ENCODE measurements at places on chromosomes 3 and 15.

DNA sequence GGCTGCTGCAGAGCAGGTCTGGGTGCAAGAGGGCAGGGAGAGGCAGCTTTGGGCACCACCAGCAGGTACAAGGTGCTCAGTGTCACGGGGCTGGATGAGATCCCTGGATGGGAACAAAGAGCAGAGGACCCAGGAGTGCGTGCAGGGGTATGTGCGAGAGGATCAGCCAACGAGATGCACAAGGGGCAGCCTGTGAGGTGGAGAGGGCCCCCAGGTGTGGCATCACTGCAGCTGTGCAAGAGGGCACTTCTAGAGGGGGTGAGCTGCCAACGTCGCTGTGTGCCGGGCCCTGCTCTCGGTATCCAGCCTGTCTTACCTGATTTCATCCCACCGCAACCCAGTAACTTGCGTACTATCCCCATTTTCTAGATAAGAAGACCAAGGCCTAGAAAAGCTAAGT, 67.3 kb upstream of the SNRPA1 start:
- DNase-seq = no peak

DNA sequence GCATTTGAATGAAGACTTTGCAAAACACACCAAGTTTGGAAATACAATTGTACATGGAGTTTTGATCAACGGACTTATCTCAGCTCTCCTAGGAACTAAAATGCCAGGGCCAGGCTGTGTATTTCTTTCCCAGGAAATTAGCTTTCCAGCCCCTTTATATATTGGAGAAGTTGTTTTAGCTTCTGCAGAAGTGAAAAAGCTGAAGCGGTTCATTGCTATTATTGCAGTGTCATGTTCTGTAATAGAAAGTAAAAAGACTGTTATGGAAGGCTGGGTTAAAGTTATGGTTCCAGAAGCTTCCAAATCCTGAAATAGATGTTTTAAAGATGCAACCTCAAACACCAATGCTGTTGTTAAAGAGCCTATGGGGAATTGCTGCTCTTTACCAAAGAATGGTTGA, 11.5 kb downstream of the HTD2 start:
- DNase-seq = no peak

GRCh38 chr3:44803298-44803697, 41.7 kb downstream of the KIF15 start:
- no peak for DNase-seq

DNA sequence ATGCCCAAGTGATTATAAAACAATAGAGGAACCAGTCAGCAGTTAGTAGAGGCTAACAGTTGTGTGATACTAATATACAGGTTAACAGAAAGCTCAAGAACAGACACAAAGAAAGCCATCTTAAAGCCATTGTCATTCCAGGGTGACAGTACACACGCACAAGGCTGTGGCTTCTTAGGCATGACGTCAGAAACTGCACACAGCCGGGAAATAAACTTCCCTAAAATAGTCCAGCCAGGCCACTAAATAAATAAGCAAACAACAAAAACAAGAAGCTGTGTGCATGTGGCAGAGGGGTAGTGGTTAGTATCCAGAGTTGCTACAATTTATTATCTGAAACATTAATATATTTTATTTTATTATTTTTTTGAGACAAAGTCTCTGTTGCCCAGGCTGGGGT, 49.8 kb downstream of the PPCDC start:
- no peak for DNase-seq

DNA sequence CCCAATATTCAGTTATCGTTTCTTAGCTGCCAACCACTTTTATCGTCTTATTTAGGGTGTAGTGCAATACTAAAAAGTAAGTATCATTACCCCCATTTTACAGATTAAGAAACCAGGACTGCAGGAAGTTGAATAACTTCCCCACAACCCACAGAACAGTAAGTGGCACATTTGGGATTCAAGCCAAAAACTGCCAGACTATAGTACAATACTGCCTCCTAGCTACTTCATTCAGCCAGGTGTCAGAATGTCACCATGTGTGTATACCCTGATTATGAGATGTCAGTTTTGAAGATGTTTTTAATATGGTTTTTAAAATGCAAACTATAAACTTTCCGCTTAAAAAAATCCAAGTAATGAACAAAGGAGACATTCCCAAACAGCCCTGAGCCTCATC, 74.2 kb upstream of the PROK2 start:
- no peak for DNase-seq

GRCh38 chr3:31043184-31043819, 148.8 kb upstream of the GADL1 start:
- DNase-seq = no peak

GRCh38 chr3:51501833-51502561, 2.2 kb upstream of the DCAF1 start:
- peak; percentile 78 for DNase-seq

GRCh38 chr15:37872661-37873060, 61.8 kb upstream of the TMCO5A start:
- DNase-seq = no peak

DNA sequence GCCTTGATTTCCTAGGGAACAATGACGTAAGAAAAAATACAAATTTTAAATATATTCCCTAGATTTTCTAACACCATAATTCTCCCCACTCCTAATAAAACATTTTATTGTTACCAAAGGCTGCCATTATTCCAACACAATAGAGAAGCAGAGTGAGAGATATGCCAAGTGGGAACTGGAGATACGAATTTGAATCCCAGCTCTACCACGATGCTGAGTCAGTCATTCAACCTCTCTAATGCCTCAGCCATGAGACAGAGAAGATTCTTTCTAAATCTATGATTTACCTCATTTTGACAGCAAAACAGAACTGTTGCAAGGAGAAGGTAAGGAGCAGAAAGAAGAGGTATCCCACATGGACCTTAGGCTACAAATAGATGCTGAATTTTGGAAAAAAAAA, 112.5 kb downstream of the IGF2BP2 start:
- no peak for DNase-seq

DNA sequence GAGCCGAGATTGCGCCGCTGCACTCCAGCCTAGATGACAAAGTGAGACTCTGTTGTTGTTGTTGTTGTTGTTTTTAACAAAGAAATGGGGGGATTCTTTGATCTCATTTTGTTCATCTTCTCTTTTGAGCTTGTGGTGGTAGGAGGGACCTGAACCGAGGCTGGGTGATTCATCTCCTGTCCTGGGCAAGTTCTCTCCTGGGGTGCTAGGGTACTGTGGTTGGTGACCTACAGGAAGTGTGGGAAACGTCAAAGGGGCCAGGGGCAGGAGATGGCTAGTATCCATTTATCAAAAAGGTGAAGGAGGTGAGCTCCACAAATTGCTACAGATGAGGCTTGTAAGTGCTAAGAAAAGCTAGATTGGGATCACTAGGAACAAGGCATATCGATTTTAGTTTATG, 14.3 kb downstream of the PPCDC start:
- DNase-seq = no peak

GRCh38 chr3:59540696-59541095, 490.9 kb upstream of the CFAP20DC start:
- DNase-seq = no peak

- DNase-seq = no peak
Measured at GRCh38 chr3:8848696-8849131, 79.3 kb upstream of the OXTR start.

GRCh38 chr3:192847941-192848340, 69.7 kb downstream of the MB21D2 start:
- no peak for DNase-seq

- DNase-seq = no peak
Measured at GRCh38 chr3:38967693-38967989, 84.1 kb downstream of the SCN11A start.

DNA sequence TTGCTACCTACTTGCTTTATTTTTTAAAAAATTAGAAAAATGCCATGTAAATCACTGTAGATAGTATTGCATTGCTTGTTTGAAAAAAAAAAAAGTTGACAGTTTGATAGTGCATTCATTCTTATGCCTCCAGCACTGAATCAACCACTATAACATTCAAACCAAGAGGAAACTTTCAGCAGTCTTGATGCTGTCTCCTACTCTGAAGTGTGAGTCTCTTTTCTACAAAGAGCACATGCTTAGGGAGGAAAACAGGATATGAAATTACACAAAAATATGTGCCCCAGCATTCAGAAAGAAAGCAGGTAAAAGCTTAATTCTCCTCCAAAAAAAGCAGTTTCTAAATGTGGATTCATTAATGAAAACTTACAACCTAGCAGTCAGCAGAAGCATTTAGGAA, 78.3 kb downstream of the ZBTB20 start:
- DNase-seq = no peak

- DNase-seq = no peak
Measured at GRCh38 chr3:77342688-77343087, 302.8 kb downstream of the ROBO2 start.

DNA sequence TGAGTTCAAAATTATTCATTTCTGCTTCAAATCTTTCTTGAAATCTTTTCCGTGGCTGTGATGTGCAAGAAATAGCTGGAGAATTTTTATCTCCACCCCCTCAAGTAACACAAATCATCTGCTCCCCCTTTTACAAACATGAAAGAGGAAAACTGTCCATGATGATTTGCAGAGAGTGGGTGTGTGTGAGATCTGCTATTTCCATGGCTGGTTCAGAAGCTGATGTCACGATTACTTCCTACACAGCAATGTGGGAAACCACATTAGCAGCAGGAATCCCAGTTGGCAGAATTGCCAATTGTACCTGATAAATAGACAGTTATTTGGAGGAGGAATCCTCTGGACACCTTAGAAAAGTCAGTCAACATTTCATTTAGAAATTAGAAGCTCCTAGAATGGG, 75.2 kb upstream of the GRM7 start:
- no peak for DNase-seq

DNA sequence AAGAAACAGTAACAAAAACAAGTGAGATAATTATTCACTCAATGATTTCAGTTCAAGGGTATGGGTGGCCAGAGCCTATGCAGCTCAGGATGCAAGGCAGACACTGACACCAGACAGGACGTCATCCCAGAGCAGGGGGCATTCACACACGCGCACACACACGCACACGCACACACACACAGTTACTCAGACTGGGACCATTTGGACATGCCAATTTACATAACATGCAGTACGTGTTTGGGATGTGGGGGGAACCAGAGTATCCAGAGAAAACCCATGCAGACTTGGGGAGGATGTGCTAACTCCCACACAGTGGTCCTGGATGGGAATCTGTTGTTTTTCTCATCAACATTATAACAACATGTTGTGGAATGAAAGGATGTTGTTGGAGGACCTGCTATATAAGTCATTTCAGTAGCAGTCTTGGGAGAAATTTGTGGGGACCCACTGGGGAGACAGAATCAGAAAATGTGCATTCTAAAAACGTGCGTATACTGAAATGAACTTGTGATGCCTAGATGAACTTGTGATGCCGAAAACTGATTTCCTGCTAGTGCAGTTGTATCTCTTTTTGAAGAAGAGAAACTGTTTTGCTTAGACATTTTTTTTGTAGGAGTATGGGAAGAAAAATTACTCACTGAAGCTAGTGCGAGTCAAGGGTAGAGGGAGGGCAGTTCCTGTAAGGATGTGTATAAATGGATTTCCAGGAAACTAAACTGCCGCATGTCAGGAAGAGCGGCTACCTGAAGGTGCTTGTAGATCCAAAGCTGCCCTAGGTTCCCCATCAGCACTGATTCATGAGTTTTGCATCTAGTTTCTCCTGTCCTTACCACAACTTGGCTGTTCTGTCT, 25.2 kb downstream of the CD200 start:
- peak; percentile 21 for DNase-seq

DNA sequence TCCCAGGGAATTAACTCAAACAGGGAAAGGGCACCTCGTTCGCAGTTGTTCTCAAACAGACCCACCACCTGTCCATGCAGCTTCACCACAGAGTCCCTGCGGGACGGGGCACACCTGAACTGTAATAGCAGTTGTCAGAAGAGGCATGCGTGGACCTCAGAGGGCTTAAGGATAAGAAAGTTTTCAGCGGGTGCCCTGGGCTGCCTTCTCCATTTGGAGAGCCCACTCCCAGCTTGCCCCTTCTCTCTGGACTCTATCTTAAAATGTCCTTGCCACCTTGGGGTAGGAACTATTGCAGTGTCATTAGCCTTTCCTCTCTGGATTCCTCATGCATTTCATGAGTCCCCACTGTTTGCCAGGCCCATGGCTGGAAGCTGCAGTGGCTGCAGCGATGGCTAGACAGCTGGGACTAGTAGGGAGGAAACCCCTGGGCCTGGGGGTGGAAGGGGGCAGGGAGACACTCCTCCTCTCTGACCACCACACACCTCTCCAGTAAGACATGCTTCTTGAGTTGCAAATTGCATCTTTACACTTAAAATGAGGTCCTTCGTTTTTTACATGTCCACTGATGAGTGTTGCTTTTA, 33.5 kb downstream of the PDIA5 start:
- no peak for DNase-seq

DNA sequence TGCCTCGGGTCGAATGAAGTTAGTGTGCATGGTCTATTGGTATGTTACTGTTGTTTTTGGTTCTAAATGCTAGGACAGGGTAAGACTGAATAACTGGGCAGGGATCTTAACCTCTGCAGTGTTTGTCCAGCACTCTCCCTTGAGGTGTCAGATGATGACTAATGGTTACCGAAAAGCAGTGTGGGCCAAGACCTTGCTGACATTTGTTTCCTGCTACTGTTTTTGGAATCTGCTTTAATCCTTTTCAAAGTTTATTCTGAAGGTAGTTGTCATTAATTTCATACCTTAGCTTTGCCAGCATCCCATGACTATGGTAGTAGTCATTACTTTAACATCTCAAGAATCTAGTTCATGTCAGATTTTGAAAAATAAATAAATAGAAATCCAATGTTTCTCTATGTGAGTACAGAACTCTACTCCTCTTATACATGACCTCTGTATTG, 117.0 kb downstream of the P3H2 start:
- no peak for DNase-seq

GRCh38 chr15:72426753-72427152, 28.6 kb downstream of the TMEM202 start:
- no peak for DNase-seq

DNA sequence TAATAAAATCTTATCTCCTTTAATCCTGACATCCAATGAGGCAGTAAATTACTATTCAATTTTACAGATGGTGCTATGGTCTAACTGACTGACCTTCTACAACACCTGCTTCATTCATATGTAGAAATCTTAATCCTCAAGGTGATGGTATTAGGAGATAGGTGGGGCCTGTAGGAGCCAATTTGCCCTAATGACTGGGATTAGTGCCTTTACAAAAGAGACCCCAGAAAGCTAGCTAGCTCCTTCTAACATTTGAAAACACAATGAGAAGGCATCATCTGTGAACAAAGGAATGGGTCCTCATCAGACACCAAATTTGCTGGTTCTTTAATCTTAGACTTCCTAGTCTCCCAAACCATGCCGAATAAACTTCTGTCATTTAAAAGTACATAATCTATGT, 137.4 kb upstream of the UBP1 start:
- no peak for DNase-seq

- DNase-seq = no peak
Measured at GRCh38 chr3:131370935-131371687, 10.5 kb upstream of the NUDT16 start.

GRCh38 chr3:109325657-109326056, 9.3 kb upstream of the DPPA2 start:
- no peak for DNase-seq

Measured in activated T-cell treated with anti-CD3 and anti-CD28 coated beads, Interleukin-2, amount 50 U/mL, for 4 hours (primary cell).